Fibroblast of lung (primary cell): ENCODE measurements at places on chromosomes 2 and 18. TPM values are rescaled to one million over a fixed set of nuclear protein-coding genes. Genes with fewer than 3 reads are reported as not detected.

The CENPA gene
- 1.8 and 9.7 TPM in 2 replicates for total RNA-seq

The LYG2 gene
- total RNA-seq = not detected in 2 replicates

- DNase-seq = peak; percentile 42
Observed at GRCh38 chr2:61750624-61751023, 103.2 kb downstream of the FAM161A start.

DNA sequence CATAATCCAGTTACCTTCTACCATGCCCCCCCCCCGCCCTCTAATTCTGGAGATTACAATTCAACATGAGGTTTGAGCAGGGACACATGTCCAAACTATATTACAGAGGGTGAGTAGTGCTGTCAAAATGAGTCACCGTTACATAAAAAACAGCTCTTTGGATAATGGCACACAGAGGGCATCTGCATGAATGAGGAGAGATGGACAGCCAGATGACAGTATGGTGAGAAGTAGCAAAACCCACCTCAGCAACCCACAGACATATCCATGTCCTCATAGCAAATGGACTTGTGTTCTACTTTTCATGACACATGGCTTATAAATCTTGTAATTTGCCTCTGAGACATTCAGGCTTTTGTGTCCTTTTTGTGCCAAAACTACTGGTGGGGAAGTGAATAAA, 132.0 kb downstream of the EML6 start:
- DNase-seq = peak; percentile 33

The SMCHD1 gene
- total RNA-seq = 96.1 and 96.6 TPM in 2 replicates

The GLI2 gene
- total RNA-seq = 3.3 TPM in 2 replicates

DNA sequence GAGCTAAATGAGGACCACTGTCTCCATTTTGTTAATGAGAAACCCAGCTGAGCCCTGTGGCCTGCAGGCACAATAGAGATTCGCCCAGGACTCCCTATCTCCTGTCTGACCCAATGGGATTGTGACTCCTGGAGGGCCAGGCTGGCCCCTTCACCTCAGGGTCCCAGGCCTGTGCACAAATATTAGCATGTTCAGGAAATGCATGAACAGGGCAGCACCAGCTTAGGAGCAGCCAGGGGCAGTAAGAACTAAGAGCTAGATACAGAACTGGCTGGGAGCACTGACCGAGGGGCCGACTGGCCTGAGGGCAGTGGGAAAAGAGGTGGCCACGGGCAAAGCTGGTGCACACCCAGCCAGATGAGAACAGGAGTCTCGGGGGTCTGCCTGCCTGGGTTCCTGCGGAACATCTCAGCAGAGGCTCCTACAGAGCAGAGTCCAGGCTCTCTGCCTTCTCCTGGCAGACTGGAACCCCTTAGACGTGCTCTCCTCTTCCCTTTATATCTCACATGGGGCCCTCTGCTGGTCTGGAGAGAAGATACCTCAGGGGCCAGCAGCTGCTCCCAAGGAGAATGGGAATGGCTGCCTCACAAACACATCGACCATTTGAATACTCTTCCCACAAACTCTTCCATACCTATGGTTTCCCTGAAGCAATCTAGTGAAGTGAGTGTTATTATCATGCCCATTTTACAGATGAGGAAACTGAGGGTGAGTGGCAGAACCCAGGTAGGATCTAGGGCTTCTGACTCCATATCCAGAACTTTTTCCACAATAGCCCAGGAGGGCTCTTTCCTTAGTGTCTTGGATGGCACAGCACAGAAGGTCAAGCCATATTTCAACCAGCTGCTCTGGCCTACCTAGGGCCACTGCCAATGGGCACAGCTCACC, 77.6 kb upstream of the OTOF start:
- no peak for DNase-seq

- no peak for DNase-seq
Observed at GRCh38 chr2:692767-693166, 15.6 kb upstream of the TMEM18 start.

DNA sequence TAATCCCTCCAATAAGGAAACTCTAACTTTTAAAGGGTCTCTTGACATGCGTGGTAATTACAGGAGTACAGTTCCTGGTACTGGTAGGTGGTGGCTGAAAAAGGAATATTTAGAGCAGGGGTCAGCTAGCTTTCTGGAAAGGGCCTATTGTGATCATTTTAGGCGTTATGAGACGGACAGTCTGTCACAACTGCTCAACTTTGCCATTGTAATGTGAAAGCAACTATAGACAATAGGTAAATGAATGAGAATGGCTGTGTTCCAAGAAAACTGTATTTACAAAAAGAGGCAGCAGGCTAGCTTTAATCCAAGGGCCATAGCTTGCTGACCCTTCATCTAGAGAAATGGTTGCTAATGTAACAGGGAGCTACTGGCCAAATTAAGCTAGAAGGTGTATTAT, 177.7 kb upstream of the LRRTM1 start:
- DNase-seq = no peak

The VWC2L gene
- total RNA-seq = not detected in 2 replicates

- no peak for DNase-seq
Observed at GRCh38 chr2:59734743-59735142, 818.7 kb downstream of the BCL11A start.

DNA sequence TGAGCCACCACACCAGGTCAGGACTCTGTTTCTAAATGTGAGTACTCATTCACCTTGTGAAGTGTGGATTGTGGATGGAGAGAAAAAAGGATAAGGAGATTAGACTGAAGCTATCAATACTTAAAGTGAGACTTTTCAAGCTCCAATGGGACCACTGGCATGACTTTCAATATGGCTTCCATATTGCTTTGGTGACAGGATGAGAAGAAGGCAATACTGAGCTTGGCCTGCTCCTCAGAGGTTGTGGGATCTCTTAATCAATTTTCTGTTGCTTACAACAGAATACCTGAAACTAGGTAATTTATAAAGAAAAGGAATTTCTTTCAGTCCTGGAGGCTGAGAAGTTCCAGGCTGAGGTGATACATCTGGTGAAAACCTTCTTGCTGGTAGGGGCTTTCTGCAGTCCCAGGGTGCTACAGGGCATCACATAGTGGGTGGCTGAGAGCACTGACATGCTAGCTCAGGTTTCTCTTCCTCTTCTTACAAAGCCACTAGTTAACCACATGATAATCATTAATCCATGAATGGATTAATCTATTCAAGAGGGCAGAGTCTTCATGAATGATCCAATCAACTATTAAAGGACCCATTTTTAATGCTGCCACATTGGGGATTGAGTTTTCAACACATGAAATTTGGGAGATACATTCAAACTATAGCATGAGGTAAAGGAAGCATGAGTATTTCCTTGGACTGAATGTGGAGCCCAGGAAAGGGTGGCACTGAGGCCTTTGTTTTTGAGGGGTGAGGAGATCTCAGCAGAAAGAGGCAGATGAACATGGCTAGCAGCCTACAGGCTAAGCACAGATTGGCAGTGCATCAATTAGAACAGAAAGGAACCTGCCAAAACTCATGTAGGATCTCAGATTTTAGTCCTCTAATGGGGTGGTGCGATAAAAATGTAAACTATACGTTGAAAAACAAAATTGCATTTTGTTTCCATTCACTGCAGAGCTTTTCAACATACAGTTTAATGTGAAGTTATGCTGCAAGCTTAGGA, 274.5 kb downstream of the PIK3C3 start:
- no peak for DNase-seq

- no peak for DNase-seq
Observed at GRCh38 chr2:44997963-44998362, 11.3 kb downstream of the SIX2 start.

DNA sequence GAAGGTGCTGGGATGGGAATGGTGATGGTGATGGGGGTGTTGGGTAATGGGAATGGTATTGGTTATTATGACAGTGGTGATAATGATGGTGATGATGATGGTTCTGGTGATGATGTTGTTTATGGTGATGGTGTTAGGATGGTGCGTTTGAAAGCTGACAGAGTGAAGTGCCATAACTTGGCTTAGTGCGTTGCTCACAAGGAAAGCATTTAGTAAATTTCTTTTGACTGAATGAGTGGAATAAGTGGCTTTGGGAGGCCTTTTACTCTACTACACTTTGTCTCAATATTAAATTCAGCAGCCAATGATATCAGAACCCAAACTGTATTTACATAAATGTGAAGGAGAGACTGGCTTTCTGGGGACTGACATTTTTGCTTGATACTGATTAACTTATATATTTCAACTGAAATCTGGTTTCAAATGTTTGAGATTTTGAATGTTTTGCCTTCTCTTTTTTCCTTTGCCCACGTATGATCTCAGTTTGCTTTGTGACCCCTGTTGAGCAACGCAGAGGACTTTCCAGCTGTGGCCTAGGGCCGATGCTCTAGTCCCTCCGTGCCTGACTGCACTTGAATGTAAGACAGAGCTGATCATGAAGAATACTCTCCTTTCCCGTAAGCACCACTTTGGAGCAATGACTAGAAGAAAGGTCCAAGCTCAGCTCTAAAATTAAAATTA, 128.5 kb upstream of the SH3BP4 start:
- no peak for DNase-seq
